SJSA1 (cell line): ENCODE measurements at places on chromosomes 16 and 17. TPM values are rescaled to one million over a fixed set of nuclear protein-coding genes. Genes with fewer than 3 reads are reported as not detected.

Gene CCDC144A
- total RNA-seq: 0.61 TPM in 1 of 2 replicates, not detected in the other

Gene TMEM101
- 77.4 and 78.7 TPM in 2 replicates for total RNA-seq

Gene DPEP2
- total RNA-seq: 0.18 TPM in 1 of 2 replicates, not detected in the other

Gene ZFP3
- total RNA-seq: 0.18 and 0.41 TPM in 2 replicates

Gene SLC13A5
- not detected in 2 replicates for total RNA-seq

Gene TMIGD1
- not detected in 2 replicates for total RNA-seq

Gene SYNGR2
- 23.7 and 25.3 TPM in 2 replicates for total RNA-seq

Gene EVPLL
- total RNA-seq: not detected in 2 replicates

Gene MT1H
- not detected in 2 replicates for total RNA-seq

Gene KRTAP4-5
- not detected in 2 replicates for total RNA-seq

Gene PPP1R1B
- total RNA-seq: not detected in 2 replicates

Gene PLCD3
- total RNA-seq: 17.5 and 92.5 TPM in 2 replicates

Gene CACNG1
- 0.26 TPM in 1 of 2 replicates, not detected in the other for total RNA-seq

Gene DOC2A
- total RNA-seq: not detected in 2 replicates

Gene RNF112
- total RNA-seq: not detected in 2 replicates

Gene CACNG3
- total RNA-seq: not detected in 2 replicates
